Right lobe of liver (tissue), 6 donors: ENCODE measurements at places on chromosomes 2 and 18.

- DNase-seq, result no peak
Observed at GRCh38 chr18:77093586-77093985, 39.0 kb downstream of the MBP start.

GRCh38 chr2:2916621-2917020 lies 461.0 kb downstream of the EIPR1 start:
- DNase-seq, result peak; percentile 18

- no peak for DNase-seq
Observed at GRCh38 chr2:240670950-240671349, 11.7 kb downstream of the AQP12B start.

DNA sequence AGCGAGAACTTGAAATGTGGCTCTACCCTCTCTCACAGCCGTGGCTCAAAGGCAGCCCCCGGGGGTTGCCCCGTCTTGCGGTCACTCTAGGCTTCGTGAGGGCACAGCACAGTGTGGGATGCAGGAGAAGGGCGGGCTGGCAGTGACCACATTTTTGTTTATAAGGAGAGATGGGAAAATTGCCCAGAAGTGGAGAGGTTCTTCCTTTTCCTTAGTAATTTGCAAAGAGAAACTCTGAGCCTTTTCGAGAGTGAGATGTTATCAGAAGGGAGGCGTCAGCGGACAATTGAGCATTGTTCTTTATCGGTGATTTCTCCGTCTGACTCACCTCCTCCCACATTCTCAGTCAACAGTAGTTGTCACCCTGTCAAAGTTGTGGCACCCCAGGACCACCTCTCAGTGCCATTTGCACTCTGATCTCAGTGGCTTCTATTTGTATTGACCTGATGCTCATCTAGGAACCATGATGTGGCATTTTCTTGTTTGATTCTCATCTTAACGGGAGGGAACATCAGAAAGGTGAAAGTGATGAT lies 89.6 kb downstream of the ACAA2 start:
- no peak for DNase-seq

- DNase-seq, result no peak
Observed at GRCh38 chr2:44205169-44205568, 36.5 kb downstream of the PPM1B start.
